ENCODE measurements at places on chromosomes 1 and 21.
A peak's percentile ranks its signal among the peaks of the same experiment; 100 is the strongest.

DNA sequence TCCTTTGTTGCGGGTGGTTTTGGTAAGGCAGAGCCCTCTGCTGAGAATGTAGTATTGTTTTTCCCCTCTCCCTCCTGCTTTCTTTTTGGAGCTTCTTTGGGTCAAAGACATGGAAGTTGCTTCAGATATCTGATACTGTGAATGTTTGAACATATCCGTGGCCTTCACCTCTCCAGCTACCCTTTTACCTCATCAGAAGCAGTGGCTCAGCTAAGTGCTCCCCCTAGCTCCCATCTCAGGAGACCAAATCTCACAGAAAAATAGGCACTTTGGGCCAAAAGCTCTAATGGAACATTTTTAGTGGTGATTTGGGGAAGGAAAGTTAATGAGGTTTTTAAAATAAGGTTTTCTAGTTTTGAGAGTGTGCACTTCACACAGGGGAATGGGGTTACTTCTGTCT, 6.3 kb downstream of the TMEM200B start:
- no peak for DNase-seq

- DNase-seq, result no peak
These were observed 65.9 kb upstream of the GJA5 start for GRCh38 chr1:147826259-147826658.

DNA sequence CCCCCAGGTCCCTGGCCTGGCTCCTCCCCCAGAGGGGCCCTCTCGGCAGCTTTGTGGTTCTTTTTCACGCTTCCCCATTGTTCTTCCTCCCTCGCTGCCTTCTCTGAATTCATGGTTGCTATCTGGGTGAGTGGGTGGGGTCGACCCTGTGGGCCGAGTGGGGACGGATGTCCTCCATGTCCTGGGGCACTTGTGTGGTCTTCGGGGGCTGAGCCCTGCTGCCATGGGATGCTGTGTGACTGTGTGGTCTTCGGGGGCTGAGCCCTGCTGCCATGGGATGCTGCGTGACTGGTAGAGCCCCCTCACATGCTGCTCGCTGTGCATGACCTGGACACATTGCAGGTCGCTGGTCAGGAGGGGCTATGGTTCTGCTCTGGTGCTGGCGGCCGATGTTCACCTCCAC, 21.6 kb upstream of the DIP2A start:
- DNase-seq, result no peak

GRCh38 chr1:102420034-102420433, 423.3 kb upstream of the OLFM3 start:
- no peak for DNase-seq

GRCh38 chr1:161131523-161132409, 701 bp downstream of the DEDD start:
- peak; percentile 37 for DNase-seq

DNA sequence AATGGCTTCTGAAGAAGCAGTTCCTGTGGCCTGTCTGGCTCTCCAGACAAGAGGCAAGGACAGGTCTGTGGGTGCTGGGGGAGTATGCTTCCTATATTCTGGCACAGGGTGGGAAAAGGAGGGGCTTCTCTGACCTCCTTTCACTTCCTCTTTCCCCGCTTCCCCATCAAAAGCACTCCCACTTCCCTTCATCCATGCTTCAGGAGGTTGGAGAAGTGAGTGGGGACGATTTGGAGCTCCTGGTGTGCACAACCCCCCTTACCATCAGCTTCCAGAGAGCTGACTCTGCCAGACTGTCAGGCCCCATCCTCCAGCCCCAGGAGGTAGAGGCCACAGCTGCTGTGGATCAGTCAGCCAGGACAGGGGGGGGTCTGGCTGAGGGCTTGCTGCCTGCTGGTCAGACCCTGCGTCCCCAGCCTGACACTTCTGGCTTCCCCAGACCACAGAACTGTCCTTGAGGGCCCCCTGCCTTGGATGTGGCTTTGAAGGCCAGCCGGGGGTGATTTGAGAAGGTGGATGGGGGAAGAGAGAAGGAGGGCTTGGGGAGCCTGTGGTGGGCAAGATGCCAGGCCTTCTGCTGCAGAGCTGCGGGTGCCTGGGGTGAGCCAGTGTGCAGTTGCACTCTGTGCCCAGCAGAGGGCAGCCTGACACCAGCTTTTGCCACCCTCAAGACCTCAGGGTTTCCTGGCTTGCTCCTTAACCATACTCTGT, 21.5 kb upstream of the TMEM222 start:
- DNase-seq, result peak; percentile 88

GRCh38 chr1:184161071-184161698, 109.7 kb downstream of the TSEN15 start:
- DNase-seq, result peak; percentile 58
